ENCODE measurements at places on chromosomes 5 and 9. TPM values are rescaled to one million over a fixed set of nuclear protein-coding genes. Genes with fewer than 3 reads are reported as not detected.

DNA sequence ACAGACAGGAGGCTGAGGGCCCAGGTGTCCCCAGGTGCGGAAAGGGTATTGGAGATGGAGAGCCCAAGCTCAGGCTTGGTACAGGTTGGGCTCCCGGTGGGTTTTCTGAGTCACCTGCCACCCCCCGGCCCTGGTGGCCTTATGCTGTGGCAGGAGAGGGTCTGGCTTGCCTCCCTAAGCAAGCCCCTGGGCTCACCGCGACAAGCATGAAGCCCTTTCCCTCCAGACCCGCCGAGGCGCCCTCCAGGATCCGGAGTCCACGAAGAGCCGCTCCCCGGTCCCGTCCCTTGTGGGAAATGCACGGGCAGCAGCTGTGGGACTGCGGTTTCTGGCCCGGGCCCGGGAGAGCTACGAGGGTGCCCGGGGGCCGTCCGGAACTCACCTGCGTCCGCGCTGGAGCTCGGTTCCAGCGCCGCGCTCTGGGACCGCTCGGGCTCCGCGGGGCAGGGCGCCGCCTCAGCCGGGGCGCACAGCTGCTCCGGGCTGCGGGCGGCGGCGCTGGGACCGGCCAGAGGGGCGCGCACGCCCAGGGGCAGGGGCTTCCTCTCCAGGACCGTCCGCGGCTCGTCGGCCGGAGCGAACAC is 757 bp downstream of the SAPCD2 start:
- DNase-seq: no peak
- H3K36me3 ChIP-seq: no peaks in the 10 kb centered on the region
- peak overlapping the region; percentile 41 for H3K4me3 ChIP-seq
- no peaks in the 10 kb centered on the region for H3K27me3 ChIP-seq
- H3K27ac ChIP-seq: no peak overlapping the region
- H3K4me1 ChIP-seq: peaks cover 20% of the 10 kb centered on the region

- H3K4me3 ChIP-seq: no peak overlapping the region
- no peak for DNase-seq
- H3K36me3 ChIP-seq: no peaks in the 10 kb centered on the region
- no peak overlapping the region for H3K27ac ChIP-seq
Measured at GRCh38 chr5:123813264-123813663, 301.3 kb downstream of the CSNK1G3 start.

DNA sequence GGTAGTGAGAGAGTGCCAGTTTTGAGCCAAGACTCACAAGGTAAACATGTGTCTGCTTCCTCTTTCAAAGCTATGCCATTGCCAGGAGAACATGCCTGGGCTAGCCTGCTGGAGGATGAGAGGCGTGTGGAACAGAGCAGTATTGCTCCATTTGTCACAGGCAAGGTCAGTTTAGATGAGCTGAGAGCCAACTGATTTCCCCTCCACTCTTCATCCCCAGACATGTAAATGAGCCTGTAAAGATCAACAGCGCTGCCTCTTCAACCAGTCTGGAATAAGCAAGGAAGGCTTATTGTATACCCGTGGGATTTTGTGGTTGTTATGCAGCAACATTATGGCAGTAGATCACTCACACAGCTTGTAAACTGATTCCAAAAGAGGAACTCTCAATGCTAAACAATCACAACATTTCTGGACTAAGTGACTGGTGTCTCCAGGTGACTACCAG is 8.2 kb upstream of the GDNF start:
- no peaks in the 10 kb centered on the region for H3K27me3 ChIP-seq
- no peak overlapping the region for H3K4me3 ChIP-seq
- no peak for DNase-seq
- no peaks in the 10 kb centered on the region for H3K36me3 ChIP-seq
- H3K4me1 ChIP-seq: no peaks in the 10 kb centered on the region
- no peak overlapping the region for H3K27ac ChIP-seq

The MEGF10 gene
- total RNA-seq: 0.35 TPM
